Substantia nigra (tissue), 51 donors: ENCODE measurements at places on chromosomes 3 and 15.

DNA sequence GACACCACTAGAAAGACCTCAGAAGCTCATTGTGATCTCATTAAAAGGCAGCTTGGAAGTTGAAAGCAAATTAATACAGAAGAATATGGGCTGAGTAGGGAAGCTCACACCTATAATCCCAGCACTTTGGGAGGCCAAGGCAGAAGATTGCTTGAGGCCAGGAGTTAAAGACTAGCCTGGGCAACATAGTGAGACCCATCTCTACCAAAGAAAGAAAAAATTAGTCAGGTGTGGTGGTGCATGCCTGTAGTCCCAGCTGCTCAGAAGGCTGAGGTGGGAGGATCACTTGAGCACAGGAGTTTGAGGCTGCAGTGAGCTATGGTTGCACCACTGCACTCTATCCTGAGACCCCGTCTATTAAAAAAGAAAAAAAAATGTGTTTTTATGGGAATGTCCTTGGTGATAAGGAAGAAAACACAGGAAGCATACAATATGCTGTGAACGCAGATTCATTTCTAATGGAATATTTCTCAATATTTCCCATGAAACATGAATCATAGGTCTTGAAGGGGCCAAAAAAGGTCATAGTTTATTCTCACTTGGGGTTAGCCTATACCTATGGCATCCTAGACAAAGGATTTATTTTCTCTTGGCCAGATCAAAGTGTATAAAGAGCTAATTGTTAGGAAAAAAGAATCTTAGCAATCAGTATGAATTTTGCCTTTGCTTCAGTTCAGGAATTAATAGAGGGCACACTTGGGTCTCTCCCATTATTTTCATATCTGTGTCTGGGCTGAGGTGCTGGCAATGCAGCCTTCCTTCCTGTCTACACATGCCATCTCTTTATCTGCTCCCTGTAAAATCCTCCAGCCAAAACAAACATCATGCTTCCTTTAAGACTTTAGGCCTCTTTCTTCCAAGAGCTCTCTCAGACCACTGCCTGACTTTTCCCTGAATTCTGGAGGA is 98.2 kb downstream of the FNDC3B start:
- DNase-seq: no peak

DNA sequence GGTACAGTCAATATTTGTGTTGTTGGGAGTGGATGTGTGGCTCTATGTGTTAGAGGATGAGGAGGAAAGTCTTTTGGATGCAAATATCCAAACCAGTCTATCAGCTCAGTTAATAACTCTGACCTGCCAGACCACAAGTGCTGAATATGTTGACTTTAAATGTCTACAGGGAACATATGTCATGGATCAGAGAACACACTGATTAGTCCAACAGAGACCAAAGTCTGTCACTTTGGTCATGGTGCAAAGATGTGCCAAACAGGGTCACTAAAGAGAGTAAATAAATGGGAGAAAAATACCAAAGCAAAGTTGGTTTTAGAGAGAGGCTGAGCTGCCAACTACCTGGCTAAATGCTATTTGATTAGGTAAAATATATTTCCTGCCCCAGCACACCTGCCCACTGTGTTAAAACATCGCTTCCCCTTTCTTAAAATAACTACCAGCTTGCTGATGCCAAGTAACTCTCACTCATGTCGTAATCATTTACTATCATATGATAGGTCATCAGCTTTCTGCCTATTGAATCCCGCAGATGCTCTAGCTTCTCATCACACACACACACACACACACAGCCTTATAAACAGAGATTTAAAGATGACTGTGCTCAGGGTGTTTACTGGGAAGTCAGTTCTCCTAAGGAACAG is 173.3 kb downstream of the PDZRN3 start:
- no peak for DNase-seq

GRCh38 chr3:155553780-155554179 is 191.1 kb downstream of the PLCH1 start:
- DNase-seq: no peak

DNA sequence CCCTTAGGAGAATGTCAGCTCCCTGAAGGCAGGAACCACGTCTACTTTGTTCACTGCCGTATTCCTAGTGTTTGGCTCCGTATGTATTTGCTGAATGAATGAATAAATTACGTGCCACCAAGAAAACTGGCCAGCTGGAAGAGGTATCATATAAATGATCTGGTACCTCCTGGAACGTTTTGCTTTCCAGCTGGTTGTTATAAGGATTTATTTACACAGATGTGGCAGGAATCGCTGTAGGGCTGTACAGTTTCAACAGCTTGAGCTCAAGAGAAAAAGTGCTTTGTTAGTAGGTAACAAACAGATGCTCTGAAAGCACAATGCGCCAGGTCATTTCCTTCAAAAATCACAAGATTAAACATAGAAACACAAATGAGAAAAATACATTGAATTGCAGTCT is 108.8 kb upstream of the ATP2B2 start:
- no peak for DNase-seq

DNA sequence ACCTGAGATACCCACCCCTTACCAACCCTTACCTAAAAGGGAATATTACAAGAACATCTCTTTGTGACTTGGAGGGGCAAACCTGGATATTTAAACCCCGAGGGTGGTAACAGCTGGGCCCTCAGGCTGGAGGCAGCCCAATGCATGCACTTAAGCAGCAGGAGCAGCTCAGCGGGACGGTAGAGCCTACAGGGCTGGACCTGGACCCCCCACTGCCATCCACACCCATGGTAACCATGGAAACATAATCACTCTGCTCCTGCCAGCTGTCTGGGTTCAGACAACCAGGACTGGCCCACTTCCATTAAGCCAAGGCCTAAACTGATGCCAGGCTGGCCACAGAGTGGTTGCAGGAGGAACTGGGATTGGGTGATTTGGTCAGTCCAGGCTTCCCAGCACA is 52.8 kb downstream of the ETFA start:
- DNase-seq: no peak

DNA sequence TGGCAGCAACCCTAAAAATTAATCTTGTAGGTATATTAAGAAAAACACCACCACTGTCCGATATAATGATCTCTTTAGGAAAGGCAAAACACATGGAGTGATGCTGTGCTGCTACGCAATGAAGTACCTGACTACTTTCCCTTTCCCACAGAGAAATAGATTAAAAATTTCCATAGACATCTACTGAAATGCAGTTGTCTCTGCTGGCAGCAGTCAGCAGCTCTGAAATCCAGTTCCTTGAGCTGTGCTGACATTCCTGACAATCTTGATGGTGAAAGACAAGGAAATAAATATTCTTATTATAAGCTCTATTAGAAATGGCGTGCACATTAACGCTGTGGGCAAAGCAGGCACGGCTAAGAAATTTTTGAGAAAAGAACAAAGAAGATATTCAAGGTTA is 287.6 kb downstream of the IL5RA start:
- DNase-seq: no peak

- no peak for DNase-seq
Measured at GRCh38 chr15:52217186-52217585, 26.0 kb upstream of the GNB5 start.

- DNase-seq: no peak
Measured at GRCh38 chr3:4776980-4777581, 202.2 kb upstream of the BHLHE40 start.

DNA sequence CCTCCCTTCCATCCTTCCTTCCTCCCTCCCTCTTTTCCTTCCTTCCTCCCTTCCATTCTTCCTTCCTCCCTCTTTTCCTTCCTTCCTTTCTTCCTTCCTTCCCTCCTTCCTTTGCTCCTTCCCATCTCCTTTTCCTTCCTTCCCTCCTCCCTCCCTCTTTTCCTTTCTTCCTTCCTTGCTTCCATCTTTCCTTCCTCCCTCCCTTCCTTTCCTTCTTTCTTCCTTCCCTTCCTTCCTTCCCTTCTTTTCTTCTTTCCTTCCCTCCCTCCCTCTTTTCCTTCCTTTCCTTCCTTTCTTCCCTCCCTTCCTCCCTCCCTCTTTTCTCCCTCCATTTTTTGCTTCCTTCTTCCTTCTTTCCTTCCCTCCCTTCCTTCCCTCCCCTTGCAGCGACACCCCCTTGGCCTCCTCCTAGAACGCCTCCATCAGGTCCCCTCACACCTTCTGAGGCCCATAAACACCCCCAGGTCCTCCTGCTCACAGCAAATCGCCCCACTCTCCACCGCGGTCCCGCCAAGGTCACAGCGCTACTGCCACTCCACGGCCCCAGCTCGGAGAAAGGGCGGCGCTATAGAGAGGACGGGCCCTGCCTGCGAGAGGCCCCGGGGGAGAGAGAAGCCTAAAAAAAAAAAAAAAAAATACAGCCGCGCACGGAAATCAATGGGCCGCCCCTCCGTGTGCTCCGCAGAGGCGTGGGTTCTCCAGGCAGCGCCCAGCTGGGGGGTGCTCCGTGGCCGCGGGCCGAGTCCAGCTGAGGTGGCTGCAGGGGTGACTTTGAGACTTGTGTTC is 328.2 kb downstream of the OCA2 start:
- DNase-seq: no peak

GRCh38 chr15:67116742-67117141 is 51.3 kb downstream of the SMAD3 start:
- DNase-seq: no peak

DNA sequence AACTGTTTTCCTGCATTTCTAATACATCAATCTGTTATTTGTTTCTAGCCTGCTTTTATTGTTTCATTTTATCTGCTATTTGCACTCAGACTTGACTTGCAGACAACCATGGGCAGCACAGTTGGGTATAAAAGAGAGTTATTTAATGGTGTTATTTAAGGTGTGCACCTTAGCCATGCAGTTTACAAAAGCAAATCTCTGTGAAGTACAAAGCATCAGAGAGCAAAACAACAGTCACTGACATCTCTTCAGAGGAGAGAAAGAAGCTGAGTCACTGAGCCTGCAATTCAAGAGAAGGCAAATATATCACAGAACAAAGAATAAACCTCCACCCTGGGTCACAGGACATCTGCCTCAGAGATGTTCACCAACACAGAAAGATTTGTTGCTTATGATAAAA is 255.9 kb upstream of the ICE2 start:
- DNase-seq: no peak

DNA sequence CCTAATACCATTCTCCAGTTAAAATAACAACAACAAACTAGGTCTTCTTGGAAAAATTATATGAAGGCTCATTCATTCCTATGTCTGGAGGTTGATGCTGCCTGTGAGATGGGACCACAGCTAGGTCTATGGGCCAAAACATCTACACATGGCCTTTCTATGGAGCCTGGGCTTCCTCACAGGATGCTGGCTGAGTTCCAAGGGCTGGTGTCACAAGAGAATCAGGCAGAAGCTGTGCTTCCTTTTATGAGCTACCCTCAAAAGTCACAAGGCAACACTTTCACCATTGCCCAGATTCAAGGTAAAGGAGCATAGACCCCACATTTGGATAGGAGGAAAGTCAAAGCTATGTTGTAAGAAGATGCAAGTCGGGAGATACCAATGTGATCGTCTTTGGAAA is 4.6 kb upstream of the RTP2 start:
- DNase-seq: no peak

DNA sequence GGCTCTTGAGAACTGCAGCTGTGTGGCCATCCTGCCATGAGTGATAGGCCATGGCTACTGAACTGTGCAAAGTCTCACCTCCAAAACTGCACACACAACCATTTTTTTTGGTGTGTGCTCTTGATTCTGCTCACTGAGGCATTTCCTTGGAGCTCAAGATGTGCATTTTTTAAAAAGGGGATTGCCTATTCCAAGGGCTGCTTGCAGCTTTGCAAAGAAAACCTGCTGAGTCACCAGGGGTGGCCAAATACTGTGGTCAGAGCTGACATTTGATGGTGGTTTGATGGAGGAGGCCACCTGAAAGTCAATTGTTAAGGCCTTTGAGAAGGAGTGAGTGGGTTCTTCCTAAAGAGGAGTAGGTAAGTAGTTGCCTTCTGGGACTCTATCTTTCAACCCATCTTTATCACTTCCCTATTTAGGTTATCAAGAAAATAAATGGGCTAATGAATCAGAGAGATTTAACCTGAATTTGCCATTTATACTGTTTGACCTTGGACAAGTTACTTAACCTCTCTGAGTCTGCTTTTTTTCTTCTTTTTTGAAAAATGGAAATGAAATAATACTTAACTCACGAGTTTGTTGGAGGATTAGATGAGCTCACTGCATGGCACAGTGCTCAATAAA is 87.9 kb downstream of the CHST2 start:
- no peak for DNase-seq

- DNase-seq: no peak
Measured at GRCh38 chr3:48064292-48064829, 48.1 kb upstream of the MAP4 start.

DNA sequence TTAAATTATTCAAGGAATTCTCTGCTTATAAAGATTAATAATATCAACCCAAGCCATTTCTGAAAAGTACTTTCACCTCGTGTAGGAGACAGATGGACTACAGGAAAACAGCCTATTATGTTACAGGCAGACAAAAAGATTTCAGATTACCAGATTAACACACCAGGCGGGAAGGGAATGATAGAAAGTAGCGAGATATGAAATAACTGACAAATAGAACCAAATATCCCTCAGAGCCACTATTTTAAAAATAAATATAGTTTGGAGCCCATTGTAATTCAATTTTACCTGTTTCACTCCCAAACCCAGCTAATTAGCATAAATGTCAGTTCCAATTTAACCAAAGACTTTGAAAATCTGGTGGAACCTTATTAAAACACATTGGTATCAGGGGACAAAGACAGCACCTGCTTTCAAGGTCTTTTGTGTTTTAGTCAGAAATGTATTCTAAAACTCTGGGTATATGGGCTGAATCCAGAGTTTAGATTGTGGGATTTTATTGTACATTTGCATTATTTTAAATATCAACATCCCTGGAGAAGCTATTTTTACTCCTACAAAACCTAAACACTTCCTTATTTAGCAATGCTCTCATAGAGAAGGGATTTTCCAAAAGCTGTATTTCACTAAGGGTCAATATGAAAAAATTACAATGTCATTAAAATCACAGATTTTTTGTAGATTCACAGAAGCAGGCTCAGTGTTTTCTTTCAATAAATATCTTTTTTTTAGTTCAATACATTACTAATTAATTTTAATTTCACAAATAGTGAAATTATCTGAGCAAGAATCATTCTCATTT is 138.4 kb downstream of the TNIK start:
- DNase-seq: no peak

- no peak for DNase-seq
Measured at GRCh38 chr15:57056357-57056756, 137.9 kb downstream of the TCF12 start.
